Stimulated activated CD8-positive, alpha-beta memory T cell treated with anti-CD3 and anti-CD28 coated beads, Interleukin-15, amount 100 ng/mL, for 4 hours (primary cell): ENCODE measurements at places on chromosomes 6 and 20.

- DNase-seq = no peak
These were observed 364.7 kb downstream of the SYNE1 start for GRCh38 chr6:152272486-152272885.

DNA sequence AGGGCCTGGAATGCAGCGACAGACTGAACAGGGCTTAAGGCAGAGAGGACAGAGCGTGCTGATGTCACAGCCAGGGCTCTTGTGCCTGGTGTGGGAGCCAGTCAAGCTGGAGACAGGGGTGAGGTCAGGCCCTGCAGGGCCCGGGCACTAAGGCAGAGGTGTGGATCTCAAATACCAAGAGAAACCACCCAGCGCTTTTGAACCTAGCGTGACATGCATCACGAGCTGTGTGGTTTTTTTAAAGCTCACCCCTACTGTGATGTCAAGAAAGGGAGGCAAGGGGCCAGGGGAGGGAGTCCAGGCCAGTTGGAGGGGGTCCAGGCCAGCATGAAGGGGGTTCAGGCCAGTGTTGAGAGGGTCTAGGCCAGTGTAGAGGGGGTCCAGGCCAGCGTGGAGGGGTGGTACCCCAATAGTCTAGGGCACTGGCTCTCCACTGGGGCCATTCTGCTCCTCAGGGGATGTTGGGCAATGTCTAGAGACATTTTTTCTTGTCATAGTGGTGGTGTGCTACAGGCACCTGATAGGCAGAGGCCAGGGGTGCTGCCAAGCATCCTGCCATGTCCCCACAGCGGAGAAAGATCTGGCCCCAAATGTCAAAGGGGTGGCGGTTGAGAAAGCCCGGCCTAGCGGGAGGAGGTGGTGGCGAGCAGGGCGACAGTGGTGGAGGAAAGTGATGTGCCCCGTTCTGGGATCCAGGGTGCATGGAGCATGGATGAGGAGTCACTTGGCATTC, 42.6 kb downstream of the RBM38 start:
- DNase-seq = no peak

- DNase-seq = no peak
These were observed 96.0 kb upstream of the MAP3K4 start for GRCh38 chr6:160895562-160895961.

DNA sequence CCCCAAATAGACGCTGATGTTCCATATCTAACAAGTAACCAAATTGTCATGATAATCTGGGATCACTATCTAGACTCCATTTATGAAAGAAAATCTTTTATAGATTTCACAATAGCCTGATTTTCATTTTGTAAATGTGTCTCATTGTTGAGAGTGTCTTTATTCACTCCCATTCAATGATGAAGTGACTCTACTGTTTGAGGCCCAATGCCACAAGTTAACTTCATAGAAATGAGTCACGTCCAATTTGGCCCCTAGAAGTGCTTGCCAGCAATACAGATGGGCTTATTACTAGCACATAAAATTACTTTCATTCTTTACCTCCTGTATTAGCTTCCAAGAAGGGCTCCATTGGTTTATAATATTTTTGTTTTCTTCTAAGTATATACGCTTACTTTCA, 6.3 kb downstream of the IPCEF1 start:
- no peak for DNase-seq

GRCh38 chr6:345747-346385, 45.7 kb upstream of the IRF4 start:
- no peak for DNase-seq

- no peak for DNase-seq
These were observed 12.8 kb upstream of the PNRC1 start for GRCh38 chr6:89067796-89068195.

DNA sequence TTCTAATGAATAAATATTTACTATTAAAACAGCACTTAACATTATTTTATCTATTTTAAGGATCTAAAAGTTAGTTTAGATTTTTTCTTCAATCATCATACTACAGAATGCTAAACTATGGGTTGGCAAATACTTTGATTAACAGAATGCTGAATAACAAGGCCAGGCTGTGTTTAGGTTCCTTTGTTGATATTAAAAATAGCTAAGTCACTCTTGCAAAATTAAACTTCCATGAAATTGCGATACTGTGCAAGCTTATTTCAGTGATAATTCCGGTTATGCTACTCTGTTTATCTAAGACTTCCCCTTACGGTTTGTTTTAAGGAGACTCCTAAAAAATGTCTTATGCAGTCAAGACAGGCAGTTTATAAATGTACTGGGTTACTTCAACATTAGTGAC, 2.8 kb downstream of the RNF24 start:
- DNase-seq = no peak

- DNase-seq = no peak
These were observed 131.3 kb downstream of the CEBPB start for GRCh38 chr20:50321797-50322480.
